Fibroblast of villous mesenchyme (primary cell): ENCODE measurements at places on chromosomes 3 and 15. TPM values are rescaled to one million over a fixed set of nuclear protein-coding genes. Genes with fewer than 3 reads are reported as not detected.

DNA sequence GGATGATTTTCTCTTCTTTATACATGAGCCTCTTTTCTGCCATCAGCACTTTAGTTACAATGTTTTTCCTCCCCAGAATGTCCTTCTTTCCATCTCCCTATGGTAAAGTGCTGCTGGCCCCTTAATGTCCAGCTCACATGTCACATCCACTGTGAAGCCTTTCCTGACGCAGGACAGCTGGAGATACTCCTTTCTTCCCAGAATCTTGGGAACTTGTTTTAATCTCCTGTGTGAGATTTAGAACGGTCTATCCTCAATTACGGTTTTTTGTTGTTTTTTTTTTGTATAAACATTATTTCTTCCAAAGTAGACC lies 147.7 kb upstream of the TSC22D2 start:
- DNase-seq: no peak

GRCh38 chr3:170052398-170052797 lies 14.6 kb downstream of the GPR160 start:
- no peak for DNase-seq

DNA sequence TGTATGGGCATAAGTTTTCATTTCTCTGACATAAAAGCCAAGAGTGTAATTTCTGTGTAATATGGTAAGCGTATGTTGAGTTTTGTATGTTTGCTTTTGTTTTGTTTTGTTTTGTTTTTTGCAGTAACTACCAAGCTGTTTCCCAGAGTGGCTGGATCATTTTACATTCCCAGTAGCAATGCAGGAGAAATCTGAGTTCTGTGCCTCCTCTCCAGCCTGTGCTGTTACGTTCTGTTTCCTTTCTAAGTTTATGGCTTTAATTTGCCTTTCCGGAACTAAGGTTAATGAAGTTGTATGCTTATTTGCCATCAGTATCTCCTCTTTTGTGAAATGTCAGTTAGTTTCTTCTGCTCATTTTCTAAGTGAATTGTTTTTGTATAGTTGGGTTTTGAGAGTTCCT lies 307.8 kb downstream of the GABRG3 start:
- DNase-seq: no peak

- DNase-seq: no peak
Measured at GRCh38 chr3:4754180-4755086, 224.8 kb upstream of the BHLHE40 start.

Gene P2RY14
- total RNA-seq: not detected in 2 replicates

Gene GP5
- total RNA-seq: 0.32 TPM in 1 of 2 replicates, not detected in the other

Gene SPPL2A
- 59.9 and 75.6 TPM in 2 replicates for total RNA-seq

Gene SLC28A1
- total RNA-seq: not detected in 2 replicates
